Effector memory CD8-positive, alpha-beta T cell (primary cell): ENCODE measurements at places on chromosomes 5 and 9.

DNA sequence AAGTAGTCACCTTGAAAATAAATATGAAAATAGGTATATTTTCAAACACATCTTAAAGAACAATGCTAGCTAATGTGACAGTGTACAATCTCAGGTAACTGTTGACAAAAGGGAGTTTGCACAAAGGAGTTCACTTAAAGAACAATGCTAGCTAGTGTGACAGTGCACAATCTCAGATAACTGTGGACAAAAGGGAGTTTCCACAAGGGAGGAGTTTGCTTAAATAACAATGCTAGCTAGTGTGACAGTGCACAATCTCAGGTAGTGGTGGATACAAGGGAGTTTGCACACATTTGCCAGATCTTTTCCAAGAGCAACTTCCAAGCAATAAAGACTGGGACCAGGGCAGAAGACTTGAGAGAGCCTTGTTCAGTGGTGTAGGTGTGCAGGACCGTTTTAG is 442.9 kb upstream of the FTMT start:
- no peak for DNase-seq

- DNase-seq: no peak
Observed at GRCh38 chr9:91071184-91071990, 269.8 kb downstream of the SYK start.

GRCh38 chr9:110592044-110592830 is 12.7 kb upstream of the SVEP1 start:
- no peak for DNase-seq

DNA sequence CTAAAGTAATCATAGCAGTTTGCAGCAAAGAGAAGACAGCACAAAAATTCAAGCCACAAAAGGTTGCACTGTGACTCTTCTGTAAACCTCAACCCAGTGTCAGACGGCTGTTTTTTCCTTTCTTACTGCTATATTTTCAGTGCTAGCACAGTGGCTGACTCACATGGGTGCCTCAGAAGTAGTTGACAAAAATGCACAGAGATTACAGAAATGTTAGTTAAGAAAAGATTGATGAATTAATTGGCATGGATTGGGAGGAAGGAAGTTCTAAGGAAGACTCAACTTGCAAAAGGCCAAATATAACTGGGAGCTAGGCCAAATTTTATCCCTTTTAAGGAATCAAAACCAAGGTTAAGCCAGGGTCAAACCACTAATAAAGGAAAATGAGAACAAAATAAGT is 43.7 kb upstream of the ITGA1 start:
- peak; percentile 42 for DNase-seq

DNA sequence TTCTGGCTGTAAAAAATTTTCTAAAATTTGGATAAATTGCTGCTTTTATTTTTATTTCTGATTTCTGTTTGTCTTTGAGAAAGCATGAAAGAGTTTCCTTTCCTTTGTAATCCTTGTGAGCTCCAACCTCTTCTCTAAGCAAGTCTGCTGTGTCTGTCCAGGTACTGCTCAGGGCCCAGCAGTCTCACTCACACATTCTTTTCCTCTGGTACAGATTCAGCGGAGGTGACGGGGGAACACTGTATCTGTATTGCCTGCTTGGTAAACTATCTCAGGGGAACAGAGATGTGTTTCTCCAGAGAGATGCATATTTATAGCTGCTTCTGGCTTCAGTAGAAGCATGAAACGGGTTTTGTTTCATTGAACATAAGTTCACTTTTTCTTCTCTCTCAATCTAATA is 60.5 kb downstream of the NUP214 start:
- no peak for DNase-seq
